ENCODE measurements at places on chromosomes 1 and 21.
A peak's percentile ranks its signal among the peaks of the same experiment; 100 is the strongest.

- DNase-seq, result no peak
These were observed 5.1 kb upstream of the INAVA start for GRCh38 chr1:200889571-200889970.

DNA sequence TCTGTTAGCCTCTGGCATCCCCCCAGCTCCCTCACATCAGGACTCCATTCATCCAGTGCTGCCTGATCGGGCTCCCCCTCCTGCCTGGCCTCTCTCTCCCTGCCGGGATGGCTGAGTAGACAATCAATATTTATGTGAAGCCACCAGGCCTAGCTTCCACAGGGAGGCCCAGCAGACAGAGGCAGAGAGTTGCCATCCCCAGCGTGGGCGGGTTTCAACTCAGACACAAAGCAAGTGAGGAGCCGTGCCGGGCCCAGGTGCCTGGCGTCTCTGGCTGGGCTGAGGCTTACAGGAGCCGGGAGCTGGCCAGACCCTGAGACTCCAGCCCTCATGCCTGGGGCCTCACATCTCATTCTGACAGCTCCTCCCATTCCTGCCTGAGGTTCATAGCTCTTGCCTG, 34.5 kb upstream of the ATP2B4 start:
- no peak for DNase-seq

- peak; percentile 61 for DNase-seq
These were observed 23.0 kb upstream of the ZBTB40 start for GRCh38 chr1:22428672-22429071.

- peak; percentile 17 for DNase-seq
These were observed 97.8 kb downstream of the FMN2 start for GRCh38 chr1:240189386-240189989.

- no peak for DNase-seq
These were observed 16.2 kb upstream of the ZNF326 start for GRCh38 chr1:89978755-89979154.

GRCh38 chr1:165914136-165914798, 86.9 kb downstream of the UCK2 start:
- DNase-seq, result peak; percentile 73

DNA sequence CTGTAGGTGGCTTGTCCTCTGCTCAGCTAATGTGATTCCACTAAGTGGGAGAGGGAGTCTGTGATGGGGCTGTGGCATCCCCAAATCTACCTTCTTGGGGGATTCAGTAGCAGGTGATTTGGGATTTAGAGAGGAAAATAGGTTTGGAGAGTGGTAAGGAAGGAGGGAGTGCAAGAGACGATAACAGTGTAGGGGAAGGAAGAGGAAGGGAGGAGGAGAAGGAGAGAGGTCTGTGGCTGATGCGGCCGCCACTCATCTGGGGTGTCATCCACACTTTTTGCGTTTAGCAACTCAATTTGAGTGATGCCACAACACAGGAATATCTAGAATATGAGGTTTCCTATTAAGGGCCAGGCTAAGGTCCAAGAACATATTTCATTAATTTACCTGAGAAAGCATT, 23.8 kb upstream of the PCP4 start:
- DNase-seq, result no peak

- DNase-seq, result peak; percentile 34
These were observed 5.6 kb upstream of the SH3D21 start for GRCh38 chr1:36300526-36300925.

GRCh38 chr21:39750670-39751069, 5.7 kb downstream of the IGSF5 start:
- no peak for DNase-seq

GRCh38 chr1:240004086-240004749, 87.5 kb upstream of the FMN2 start:
- peak; percentile 27 for DNase-seq

DNA sequence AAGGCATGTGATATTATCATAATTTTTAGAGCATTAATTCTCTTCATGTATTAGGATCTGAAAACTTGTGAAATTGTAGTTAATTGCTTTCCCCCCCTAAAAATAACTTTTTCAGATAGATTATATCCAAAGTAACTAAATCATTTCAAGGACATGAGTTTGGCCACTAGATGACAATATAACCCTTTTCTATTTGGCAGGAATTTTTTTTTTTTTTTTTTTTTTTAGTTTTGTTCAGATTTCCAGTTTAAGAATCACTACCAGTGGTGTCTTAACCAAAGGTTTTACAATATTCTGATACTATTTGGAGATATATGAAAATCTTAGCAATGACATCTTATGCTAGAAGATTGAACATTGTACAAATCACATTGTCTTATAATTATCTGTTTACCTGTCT, 370.8 kb downstream of the AMY1C start:
- DNase-seq, result no peak

GRCh38 chr1:169124459-169124858, 18.0 kb downstream of the ATP1B1 start:
- DNase-seq, result no peak

DNA sequence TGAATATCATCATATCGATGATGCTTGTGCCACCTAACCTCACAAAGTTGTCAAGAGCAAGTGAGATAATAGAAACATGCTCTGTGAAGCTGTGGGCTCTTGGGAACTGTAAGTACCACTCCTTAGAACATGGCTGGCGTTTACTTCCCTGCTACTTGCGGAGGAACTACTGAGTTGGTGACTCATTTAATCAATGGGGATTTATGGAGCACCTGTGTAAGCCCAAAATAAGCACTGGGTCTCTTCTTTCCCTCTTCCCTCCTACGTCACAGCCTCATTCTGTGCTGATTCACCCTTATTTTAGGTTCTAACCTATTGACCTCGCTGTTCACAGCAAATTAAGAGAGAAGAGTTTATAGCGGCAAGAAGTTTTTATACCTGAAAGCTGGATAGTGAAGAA, 52.9 kb downstream of the PRDM2 start:
- no peak for DNase-seq

All from hematopoietic multipotent progenitor cell treated with erythropoietin and hydrocortisone succinate and interleukin-3 and kit ligand, for 15 days (in vitro differentiated cells).